Activated naive CD4-positive, alpha-beta T cell treated with anti-CD3 and anti-CD28 coated beads for 36 hours (primary cell): ENCODE measurements at places on chromosomes 16 and 17. TPM values are rescaled to one million over a fixed set of nuclear protein-coding genes. Genes with fewer than 3 reads are reported as not detected.

RAC3 gene
- total RNA-seq = 4.8 TPM

ACSM3 gene
- total RNA-seq = 35.0 TPM

TMEM235 gene
- total RNA-seq = not detected

AOC2 gene
- 2.6 TPM for total RNA-seq

CDYL2 gene
- total RNA-seq = 12.7 TPM

LGALS9 gene
- total RNA-seq = 81.1 TPM

FBXO39 gene
- not detected for total RNA-seq

KRTAP4-6 gene
- not detected for total RNA-seq

TMEM106A gene
- total RNA-seq = 5.8 TPM

PLCG2 gene
- total RNA-seq = 12.0 TPM

ZNHIT3 gene
- total RNA-seq = 39.0 TPM

PLLP gene
- total RNA-seq = 0.25 TPM

GAST gene
- not detected for total RNA-seq

KRTAP2-3 gene
- not detected for total RNA-seq

ZNF287 gene
- total RNA-seq = 5.1 TPM

IRX3 gene
- not detected for total RNA-seq

ZNF768 gene
- 7.8 TPM for total RNA-seq

IRF8 gene
- 328 TPM for total RNA-seq

GUCY2D gene
- not detected for total RNA-seq

TMC7 gene
- total RNA-seq = not detected

KRT25 gene
- not detected for total RNA-seq

MMP28 gene
- total RNA-seq = 0.19 TPM

SMTNL2 gene
- total RNA-seq = not detected

CCL14 gene
- not detected for total RNA-seq

COQ9 gene
- total RNA-seq = 30.6 TPM

MYO18A gene
- total RNA-seq = 23.8 TPM

CACNG4 gene
- not detected for total RNA-seq

FZD2 gene
- not detected for total RNA-seq

AIPL1 gene
- not detected for total RNA-seq

HIGD1B gene
- total RNA-seq = not detected

ENPP7 gene
- not detected for total RNA-seq

TEX14 gene
- 0.20 TPM for total RNA-seq

PABPN1L gene
- not detected for total RNA-seq

RTN4RL1 gene
- total RNA-seq = 0.30 TPM

KRT33B gene
- total RNA-seq = not detected

SLC5A11 gene
- not detected for total RNA-seq

ZNF469 gene
- total RNA-seq = 0.17 TPM

CTRB2 gene
- not detected for total RNA-seq

ARSG gene
- total RNA-seq = 9.0 TPM

TMEM88 gene
- total RNA-seq = 1.2 TPM

CX3CL1 gene
- not detected for total RNA-seq

TAT gene
- not detected for total RNA-seq

SPHK1 gene
- 9.0 TPM for total RNA-seq
